ENCODE measurements at places on chromosomes 12 and 14. TPM values are rescaled to one million over a fixed set of nuclear protein-coding genes. Genes with fewer than 3 reads are reported as not detected.

The ZFHX2 gene
- 0.21 TPM for polyA plus RNA-seq

The OTOGL gene
- polyA plus RNA-seq, result not detected

The KITLG gene
- polyA plus RNA-seq, result not detected

The VWF gene
- 0.03 TPM for polyA plus RNA-seq

The RD3L gene
- not detected for polyA plus RNA-seq

The USP5 gene
- polyA plus RNA-seq, result 35.1 TPM

The CYP27B1 gene
- polyA plus RNA-seq, result 0.66 TPM

The IFNG gene
- polyA plus RNA-seq, result 0.24 TPM

The FAM181A gene
- polyA plus RNA-seq, result not detected

The CLSTN3 gene
- 31.7 TPM for polyA plus RNA-seq

Measured in B cell (primary cell).